Fibroblast of lung (primary cell): ENCODE measurements at places on chromosomes 2 and 18.

DNA sequence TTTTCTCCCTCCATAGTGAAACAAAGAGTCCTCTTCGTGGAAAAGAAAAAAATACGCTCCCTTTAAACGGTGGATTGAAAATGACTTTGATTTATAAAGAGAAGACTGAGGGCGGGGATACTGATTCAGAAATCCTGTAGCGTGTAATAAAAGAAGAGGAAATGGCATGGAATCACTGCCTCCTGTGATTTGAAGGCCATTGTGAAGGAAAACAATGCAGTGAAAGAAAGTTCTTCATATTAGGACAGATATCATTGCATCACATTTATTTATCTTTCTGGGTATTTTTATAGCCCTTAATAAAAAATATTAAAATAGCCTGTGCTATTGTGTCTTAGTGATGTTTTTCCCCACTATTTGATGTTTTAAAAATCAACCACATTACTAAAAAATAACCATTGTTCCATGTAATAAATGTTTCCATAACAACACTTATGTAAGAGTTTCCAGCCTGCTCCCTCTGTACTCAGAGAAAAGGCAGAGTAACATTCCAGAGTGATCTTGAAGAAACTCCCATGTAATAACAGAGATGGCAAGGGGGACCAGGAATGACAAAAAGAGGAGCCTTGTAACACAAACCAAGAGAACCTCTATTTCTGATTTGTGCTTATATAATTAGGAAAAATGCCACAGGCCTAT lies 8.0 kb downstream of the MRPL33 start:
- no peak for DNase-seq

- DNase-seq = no peak
These were observed 111.6 kb upstream of the NPAS2 start for GRCh38 chr2:100708333-100708732.

- DNase-seq = no peak
These were observed 36.6 kb downstream of the EXOC6B start for GRCh38 chr2:72789241-72789640.

DNA sequence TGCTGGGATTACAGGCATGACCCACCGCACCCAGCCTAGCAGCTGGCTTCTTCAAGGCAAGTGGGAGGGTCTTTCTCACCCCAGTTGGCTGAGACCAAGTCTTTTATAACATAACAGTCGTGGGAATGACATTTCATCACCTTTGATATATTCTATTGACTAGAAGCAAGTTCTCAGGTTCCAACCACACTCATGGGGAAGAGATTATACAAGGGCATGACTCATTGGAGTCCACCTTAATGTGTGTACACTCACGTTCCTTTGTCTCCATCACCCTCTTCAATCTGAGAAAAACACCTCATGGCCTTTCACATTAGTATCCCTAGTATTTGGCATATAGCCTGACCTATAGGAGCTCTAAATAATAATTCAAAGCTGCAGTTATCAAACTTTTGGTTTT lies 2.8 kb upstream of the BBS5 start:
- peak; percentile 15 for DNase-seq

DNA sequence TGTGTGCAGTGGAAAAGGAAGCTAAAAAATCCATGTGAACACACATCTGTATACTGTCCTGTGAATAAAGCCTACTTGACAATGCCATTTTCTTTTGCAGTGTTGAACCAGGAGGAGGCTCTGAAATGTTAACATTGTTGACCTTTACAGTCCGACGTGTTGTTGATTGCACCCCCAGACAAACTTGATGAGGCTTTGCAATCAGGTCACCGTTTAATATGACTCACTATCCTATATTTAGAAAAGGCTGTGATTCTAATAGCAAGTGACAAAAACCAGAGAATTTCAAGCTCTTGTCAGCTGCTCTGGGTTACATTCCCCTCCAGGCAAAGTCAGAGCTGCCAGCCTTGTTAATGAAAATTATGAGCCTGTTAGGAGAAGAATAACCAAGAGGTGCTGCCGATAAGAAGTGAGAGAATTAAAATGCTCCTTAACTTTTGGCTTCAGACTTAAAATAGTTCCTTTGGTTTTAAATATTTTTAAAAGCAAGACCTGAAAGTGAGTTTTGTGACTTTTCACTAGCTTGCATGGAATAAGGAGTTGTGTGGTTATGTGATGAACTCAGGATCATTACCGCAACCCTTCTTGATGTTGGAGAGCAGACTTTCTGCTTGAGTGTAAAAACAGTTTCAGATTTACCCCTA lies 162.1 kb downstream of the QPCT start:
- DNase-seq = peak; percentile 36

- DNase-seq = peak; percentile 36
These were observed 44.7 kb downstream of the MRPS5 start for GRCh38 chr2:95076705-95077529.

GRCh38 chr2:134773759-134774742 lies 55.3 kb upstream of the TMEM163 start:
- no peak for DNase-seq
